ENCODE measurements at places on chromosomes 12 and 14.

DNA sequence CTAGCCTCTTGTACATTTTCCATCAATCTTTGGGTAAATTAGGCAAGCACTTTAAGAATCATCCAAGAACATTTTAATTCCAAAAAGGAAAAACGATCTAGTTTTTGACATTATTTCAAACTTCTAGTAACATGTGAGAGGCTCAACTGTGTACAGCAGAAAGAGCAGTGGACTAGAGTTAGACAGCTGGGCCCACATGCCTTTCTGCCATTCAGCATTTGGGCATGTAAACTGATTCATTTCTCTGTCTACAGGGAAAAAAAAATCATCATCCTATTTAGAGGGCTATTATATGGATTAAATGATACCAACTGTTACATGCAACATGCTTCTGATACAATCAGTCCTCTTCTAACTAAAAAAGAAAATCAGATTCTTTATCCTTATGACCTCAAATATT lies 17.7 kb downstream of the ATP2B1 start:
- no peak for DNase-seq

DNA sequence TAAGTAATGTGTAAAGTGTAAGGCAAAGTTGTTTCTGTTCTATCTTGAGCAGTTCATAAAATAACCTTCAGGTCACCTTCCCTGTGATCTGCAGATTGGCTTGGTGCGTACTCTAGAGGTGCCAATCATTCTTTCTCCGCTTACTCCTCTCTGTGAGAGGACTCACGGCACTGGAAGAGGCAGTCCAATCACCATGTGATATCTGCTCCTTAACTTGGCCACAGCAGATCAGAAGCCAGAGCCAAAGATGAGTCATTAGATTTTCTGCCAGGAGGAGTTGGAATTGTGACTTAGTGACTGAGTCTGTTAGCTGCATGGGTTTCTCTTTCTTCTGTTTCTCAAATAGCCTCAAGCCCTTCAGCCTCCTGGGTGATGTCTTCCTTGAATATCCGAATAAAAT lies 165.5 kb downstream of the SLC41A2 start:
- DNase-seq = no peak

GRCh38 chr14:89258728-89259273 lies 158.2 kb downstream of the FOXN3 start:
- peak; percentile 37 for DNase-seq

DNA sequence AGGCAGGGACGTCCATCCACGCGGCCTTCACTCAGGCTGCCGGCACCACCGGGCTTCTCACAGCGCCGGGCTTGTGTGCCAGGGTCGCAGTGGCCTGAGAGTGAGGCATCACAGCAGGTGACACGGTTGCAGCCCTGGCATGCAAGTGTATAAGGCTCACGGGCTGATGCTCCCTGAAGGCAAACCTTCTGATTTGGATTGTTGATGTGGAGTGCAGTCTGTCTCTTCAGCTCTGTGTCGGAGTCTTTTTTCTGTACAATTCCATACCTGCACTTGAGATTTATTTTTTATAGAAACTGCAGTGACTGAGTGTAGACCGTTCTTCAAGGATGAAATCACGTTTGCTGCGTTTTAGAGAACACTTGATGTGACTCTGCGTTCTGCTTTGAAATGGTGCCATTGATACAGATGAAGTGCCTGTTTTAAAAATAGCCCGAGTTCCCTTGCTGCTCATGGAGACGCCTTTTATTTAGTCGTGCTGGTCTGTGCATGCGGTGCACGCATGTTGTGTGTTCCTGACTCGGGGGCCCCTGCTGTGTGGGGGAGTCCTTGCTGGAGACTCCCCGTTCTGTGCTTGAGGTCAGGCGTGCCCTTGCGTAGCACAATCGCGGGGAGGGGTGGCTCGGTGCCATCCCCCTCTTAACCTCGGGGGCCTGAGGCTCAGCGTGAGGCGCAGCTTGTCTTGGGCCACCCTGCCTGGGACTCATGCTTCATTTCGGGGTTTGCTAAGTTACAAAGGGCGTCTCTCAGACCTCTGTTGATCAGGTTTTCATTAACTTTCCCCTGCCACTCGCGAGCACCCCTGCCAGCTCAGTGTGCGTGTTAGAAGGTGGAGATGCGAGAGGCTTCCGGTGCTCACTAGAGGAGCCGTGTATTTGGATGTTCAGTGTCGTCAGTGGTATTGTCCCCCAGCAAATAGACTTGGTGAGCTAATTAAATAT lies 21.6 kb upstream of the AMN start:
- DNase-seq = peak; percentile 41

DNA sequence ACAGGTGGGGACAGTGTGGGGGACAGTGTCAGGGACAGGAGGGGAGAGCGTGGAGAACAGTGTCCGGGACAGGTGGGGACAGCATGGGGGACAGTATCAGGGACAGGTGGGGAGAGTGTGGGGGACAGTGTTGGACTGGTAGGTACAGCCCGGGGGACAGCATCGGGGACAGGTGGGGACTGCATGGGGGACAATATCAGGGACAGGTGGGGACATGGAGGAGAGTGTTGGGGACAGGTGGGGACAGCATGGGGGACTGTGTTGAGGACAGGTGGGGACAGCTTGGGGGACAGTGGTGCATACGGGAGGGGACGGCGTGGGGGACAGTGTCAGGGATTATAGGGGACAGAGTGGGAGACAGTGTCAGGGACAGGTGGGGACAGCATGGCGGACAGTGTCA lies 212.3 kb downstream of the TMEM121 start:
- DNase-seq = no peak

DNA sequence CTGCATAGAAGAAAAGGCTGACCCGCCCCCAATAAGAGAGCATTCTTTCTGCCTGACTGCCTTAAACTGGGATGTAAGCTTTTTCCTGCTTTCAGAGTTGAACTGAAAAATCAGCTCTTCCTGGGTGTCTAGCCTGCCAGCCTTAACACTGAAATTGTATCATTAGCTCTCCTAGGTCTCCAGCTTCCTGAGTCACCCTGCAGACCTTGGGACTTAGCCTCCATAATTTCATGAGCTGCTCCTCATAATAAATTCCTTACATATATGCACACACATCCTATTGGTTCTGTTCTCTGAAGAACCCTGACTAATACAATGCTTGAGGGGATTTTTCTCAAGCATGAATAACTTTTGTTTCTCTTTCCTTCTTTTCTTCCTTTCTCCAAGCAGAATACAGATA lies 76.4 kb upstream of the FAR2 start:
- no peak for DNase-seq

DNA sequence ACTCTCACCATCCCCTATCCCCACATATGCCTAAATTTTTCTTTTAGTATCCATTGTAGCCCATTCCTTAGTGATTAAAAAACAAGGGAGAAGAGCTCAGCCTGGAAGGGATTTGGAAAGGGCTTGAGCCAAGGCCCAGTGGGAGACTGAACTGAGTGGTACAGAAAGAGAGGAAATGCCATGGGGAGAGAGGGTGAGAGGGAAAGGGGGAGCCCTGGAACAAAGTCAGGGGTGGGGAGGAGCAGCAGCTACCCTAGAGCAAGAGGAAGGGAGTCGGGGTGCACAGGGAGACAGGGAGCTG lies 2.6 kb upstream of the ATN1 start:
- DNase-seq = no peak

GRCh38 chr12:6627616-6628015 lies 8.1 kb downstream of the LPAR5 start:
- DNase-seq = peak; percentile 56

DNA sequence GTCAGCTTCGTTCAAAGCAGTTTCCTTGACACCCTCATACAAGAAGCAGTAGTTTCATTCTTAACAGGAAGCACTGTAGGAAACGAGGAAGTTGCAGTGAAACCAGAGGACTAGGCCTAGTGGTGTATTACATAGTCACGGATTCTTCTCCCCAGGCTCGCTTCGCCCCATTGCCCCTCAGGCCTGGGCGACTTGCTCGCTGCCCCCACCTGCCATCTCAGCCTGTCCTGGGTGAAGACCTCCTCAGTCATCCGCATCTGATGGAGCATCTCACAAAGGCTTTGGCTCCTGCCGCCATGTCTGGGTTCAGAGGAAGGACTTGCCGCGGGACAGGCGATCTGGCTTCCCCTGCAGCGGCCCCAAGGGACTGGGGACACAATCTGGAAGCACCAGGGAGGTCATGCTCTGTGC lies 93.5 kb downstream of the LMNTD1 start:
- no peak for DNase-seq

GRCh38 chr14:51400139-51400538 lies 160.1 kb downstream of the TMX1 start:
- DNase-seq = no peak

- no peak for DNase-seq
Observed at GRCh38 chr14:57161583-57162234, 107.0 kb downstream of the EXOC5 start.

DNA sequence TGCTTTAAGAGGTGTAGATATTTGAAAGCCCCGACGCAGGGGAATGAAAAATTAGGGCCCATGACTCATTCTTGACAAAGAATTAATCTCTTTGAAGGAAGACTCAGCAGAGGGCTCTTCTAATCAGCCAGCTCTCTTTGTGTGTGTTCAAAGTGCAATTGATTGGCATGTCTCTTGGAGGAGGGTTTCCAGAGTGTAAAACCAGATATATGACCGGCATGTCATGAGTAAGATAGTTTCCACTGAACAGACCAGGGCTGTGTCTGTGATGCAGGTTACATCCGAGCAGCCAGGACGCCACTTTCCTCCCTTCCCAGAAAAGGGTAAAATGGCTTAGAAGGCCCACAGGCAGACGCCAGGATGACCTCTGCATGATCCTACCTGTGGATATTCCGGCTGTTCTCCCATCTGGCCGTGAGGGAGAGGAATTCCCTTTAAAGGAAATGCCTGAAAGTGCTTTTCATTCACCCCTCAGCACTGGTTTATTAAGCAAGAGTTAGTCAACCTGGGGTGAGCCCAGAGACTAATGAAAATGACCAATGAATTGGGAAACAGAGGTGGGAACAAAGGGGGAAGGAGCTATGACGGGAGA lies 7.2 kb upstream of the KRT75 start:
- DNase-seq = no peak

GRCh38 chr12:21239866-21240265 lies 94.9 kb downstream of the SLCO1A2 start:
- DNase-seq = no peak

DNA sequence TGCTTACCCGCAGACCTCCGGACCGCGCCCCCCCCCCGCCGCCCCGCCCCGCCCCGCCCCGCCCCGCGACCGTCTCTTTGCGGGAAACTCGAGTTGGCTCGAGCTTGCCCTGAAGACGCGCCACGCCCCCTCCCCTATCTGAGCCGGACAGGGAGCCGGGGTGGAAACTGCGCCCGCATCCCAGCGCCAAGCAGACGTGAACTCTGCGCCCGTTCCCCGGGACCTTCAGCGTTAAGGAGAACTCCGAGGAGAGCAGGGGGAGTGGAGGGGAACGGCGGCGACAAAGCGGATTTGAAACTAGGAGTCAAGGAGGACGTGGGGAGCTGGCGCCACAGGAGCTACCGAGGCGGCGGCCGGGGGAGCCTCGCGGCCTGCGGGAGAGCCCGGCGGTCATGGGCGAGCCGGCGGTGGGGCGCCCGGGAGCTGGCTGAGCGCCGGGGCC lies at the start of gene KCNK13:
Gene KCNK13 (plus strand): TSS at position 310 of the 442 bp plus-strand sequence. CDS start 212 bp downstream, outside the sequence.
- no peak for DNase-seq

GRCh38 chr12:72011374-72011773 lies 72.7 kb downstream of the TPH2 start:
- no peak for DNase-seq
